Stimulated activated CD4-positive, alpha-beta T cell treated with anti-CD3 and anti-CD28 coated beads, Interleukin-1b, Interleukin-23, amount 100 ng/mL, for 24 hours (primary cell): ENCODE measurements at places on chromosomes 12 and 14.

GRCh38 chr12:77058740-77059139 is 6.6 kb downstream of the E2F7 start:
- DNase-seq = no peak

- DNase-seq = no peak
Observed at GRCh38 chr12:111174251-111174960, 194.5 kb downstream of the PHETA1 start.

- DNase-seq = no peak
Observed at GRCh38 chr14:100988411-100988900, 84.9 kb upstream of the RTL1 start.

- DNase-seq = no peak
Observed at GRCh38 chr14:78902010-78902623, 731.9 kb downstream of the NRXN3 start.

GRCh38 chr14:102568115-102568614 is 24.3 kb upstream of the RCOR1 start:
- DNase-seq = no peak

DNA sequence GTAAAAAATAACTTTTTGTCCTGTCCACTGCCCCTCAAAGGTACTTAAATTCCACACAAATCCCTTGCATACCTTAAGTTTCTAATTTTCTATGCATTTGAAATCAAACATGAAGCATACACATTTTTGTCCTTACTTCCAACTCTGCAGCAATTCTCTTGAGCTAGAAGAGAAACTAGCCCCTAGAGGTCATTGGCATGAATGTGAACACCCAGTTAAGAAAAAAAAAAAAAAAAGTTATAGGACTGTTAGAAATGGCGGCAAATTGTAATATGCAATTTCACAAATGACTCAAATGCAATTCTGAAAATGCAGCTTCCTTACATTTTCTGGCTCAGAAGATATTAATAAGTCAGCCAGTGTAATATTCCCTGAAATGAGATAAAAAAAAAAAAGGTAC is 4.6 kb upstream of the ESR2 start:
- no peak for DNase-seq

DNA sequence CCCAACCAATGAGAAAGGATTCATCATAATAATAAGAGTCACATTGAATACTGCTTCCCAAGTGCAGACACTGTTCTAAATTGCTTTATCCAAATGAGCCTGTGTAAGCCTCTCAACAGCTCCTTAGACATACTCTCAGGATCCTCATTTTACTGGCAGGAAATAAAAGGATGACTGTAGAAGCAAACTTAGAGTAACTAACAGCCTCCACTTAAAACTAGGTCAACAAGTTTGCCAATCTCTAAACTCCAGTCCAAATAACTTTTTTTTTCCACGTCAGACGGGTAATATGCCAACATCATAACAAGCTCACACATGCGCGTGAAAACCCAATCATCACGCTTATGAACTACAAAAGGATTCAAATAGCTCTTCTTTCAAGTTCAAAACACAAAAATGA is 15.3 kb upstream of the DPF3 start:
- no peak for DNase-seq

DNA sequence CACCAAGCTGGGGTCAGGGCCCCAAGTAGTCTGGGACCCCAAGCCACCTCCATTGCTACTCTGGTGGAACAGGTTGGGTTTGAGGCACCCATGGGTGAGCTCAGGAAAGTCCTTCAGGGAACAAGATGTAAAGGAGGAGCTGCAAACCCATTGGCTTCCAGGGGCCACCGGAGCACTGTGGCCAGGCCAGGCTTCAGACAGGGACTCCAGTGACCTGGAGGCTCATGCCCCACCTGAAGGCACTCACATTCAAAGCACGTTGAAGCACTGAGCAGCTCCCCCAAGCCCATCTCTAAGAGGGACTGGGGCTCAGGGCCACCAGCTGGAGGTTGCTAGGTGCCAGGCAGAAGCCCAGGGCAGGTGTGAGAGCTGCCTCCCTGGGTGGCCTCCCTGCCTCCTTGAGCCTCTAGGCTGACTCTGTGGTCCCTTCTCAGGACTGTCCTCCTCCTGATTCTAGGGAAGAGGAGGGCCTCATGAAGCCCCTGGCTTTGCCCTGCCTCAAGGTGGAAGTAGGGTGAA is 49.1 kb downstream of the FAM222A start:
- DNase-seq = no peak

DNA sequence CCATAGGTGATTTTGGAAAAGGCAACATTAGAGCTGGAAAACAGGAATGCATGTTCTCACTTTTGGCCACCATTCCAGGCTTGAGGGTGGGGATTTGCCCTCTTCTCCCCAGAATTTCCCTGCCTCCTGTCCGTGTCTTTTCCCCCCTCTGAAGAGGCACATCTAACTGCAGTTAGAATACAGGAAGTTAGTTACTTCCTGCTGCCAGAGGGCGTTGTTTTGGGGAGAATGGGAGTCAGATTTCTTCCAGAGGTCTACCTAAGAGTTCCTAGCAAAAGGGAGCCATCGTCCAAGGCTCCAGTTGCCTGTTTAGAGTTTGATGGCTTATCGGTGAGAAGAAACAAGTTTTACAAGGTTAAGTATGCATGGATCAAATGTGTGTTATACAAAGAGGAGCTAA is 112.8 kb upstream of the IGF1 start:
- DNase-seq = no peak

DNA sequence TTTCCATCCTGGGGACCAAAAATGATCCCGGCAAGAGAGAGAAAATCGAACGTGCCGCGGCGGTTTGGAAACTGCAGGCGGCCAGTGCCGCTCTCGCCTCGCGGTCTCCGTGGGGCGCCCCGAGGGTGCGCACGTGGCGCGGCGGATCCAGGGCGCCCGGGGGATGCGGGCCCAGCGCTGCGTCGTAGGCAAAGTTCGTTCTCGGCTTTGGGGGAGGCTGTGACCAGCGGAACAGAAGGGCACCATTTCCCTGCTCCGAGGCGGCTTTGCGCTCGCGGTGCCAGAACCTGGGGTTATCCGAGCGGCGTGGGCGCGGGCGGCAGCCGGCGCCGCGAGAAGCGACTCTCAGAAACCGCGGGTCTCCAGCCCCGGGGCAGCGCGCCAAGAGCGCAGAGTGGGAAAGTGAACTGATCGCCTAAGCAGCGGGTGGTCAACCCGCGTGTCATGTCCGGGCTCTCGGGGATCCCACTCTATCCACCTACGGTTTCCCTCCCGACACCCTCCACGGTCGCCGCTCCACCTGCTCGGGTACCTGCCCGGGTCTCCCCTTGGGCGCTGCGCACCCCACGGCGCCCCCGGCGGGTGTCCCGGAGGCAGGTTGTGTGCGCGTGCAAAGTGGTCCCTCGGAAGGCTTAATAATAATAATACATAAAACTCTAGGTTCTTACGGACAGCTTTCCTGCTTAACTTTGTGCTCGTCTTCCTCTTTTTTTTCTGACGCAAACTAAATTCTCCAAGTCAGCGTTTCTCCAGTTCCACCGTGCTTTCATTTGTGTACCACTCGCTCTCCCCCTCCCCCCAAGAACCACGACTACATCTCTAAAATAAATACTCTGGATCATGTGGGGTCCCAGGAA is 1.2 kb downstream of the ESRRB start:
- no peak for DNase-seq

DNA sequence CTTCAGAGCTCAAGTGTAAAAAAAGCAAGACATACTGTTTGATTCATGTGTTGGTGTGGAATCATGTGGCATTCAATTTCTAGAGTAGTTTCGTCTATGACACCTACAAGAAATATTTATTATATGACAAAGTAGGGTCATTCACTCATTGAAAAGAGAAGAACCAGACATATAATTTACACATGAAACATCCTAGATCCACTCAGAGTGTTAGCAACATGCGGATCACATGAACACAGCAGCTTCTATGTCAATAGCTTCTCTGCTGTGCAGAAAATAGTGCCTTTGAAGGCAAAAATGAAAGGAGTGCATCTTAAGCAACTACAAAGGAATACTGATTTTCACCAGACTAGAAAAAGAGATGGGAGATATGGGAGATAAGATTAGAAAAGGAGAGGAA is 569.8 kb downstream of the RPS29 start:
- DNase-seq = no peak

- DNase-seq = no peak
Observed at GRCh38 chr14:75242546-75243273, 35.9 kb upstream of the FOS start.
